ENCODE measurements at places on chromosomes 16 and 17. TPM values are rescaled to one million over a fixed set of nuclear protein-coding genes. Genes with fewer than 3 reads are reported as not detected.

DNA sequence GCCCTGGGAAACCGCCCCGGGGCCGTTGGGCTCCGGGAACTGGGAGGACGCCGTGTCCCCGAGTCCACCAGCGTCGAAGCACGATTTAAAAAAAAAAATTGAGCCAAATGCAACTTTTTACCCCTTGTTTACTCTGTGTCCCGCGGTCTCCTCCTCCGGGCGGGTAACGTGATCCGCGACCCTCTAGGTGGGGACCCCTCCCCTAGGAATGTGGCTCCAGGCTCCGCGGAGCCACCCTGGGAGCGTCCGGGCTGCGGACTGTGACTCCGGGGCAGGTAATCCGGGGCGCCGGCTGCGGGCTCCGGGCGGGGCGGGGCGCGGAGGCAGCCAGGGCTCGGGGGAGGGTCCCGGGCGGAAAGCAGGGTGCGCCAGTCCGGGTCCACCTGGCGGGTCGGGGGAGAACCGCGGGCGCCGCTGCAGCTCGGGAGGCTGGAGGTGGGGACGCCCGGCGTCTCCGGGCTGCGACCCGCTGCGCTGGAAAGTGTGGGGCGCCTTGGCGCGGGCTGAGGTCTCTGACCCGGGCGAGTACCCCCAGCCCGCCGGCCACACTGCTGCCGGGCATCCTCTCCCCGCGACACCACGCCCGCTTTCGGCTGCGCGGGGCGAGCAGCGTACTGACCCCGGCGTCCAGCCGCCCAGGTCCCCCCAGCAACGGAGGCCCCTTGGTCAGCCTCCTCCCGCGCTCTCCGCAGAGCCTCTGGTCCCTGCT lies 852 bp upstream of the HELZ start:
- H3K27ac ChIP-seq: peak overlapping the region; percentile 48
- no peaks in the 10 kb centered on the region for H3K27me3 ChIP-seq
- peak overlapping the region; percentile 79 for H3K4me3 ChIP-seq
- H3K36me3 ChIP-seq: peaks cover 10% of the 10 kb centered on the region
- peaks cover 32% of the 10 kb centered on the region for H3K4me1 ChIP-seq

DNA sequence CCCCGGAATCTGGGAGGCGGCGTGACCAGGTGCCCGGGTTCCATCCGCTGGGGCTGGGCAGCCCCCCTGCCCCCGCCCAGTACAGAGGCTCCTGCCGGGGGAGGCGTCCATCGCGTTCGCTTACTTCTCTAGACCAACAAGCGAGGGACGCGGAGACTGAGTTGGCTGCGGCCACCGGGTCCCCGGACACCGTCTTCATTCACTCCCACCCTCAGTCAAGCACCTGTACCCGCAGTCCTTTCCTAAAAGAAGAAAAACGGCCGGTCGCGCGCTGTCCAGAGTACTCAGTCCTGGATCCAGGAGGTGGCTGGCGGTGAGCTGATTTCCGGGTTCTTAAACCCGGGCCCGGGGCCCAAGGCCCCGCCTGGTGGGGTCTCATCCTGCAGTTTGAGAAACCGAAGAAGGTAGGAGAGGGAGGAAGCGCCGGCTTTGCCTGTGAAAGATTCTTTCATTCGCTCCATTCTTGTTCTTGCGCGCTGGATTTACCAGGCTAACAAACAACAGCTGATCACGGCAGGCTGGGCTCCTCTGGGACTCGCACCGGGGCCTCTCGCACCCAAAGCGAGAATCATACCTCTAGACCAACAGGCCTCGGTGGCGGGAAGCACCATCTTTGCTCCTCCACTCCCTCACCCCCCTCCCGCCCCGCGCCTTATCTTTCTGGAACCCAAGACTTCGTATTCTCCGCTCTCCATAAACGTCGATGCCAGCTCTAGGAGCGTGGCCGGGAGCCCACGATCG lies 17.4 kb upstream of the OR1F1 start:
- H3K4me1 ChIP-seq: peaks cover 34% of the 10 kb centered on the region
- H3K27me3 ChIP-seq: peaks cover 60% of the 10 kb centered on the region
- H3K36me3 ChIP-seq: peaks cover 2% of the 10 kb centered on the region

DNA sequence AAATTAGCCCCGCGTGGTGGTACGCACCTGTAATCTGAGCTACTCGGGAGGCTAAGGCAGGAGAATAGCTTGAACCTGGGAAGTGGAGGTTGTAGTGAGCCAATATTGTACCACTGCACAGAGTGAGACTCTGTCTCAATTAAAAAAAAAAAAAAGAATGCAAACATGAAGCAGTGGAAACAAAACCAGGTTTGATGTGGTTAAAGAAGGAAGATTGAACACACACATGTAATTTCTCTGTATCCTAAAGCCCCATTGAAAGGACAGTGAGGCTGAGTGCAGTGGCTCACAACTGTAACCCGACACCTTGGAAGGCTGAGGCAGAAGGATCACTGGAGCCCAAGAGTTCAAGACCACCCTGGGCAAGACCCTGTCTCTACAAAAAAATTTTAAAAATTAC lies 26.5 kb upstream of the SBK1 start:
- no peaks in the 10 kb centered on the region for H3K36me3 ChIP-seq
- H3K4me1 ChIP-seq: peaks cover 10% of the 10 kb centered on the region
- no peak overlapping the region for H3K27ac ChIP-seq
- H3K27me3 ChIP-seq: no peaks in the 10 kb centered on the region
- no peak for DNase-seq
- no peak overlapping the region for H3K4me3 ChIP-seq

The SLC16A11 gene
- total RNA-seq: 1.8 TPM

The PRCD gene
- 0.36 TPM for total RNA-seq

The DEXI gene
- total RNA-seq: 26.2 TPM

DNA sequence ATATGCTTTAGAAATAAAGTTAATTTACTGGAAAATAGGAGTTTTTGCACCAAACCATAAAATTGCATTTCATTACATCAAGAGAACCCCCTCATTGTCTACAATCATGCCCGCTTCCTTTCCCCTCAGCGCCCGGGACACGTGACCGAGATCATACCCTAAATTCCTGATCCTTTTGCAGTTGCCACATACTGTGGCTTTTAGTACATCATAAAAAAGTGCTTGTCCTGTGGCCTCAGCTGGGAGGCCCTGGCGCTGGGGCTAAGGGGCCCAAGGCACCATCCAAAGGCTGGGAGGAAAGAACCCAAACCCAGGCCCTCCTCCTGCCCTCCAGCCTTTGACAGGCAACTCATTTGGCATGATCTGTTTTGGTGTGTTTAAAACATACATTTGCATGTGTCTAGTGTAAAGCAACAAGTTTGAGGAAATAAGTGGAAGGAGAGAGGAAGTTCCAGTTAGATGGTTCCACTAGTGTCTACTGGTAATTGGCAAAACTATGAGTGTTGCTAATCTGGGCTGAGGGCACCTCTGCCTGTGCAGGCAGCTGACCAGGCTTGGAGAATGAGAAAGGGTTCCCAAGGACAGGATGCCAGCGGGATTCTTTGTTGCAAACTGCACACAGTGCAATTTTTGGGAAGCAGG lies 6.0 kb downstream of the CDK5R1 start:
- no peaks in the 10 kb centered on the region for H3K27me3 ChIP-seq
- peaks cover 69% of the 10 kb centered on the region for H3K4me1 ChIP-seq

The PMFBP1 gene
- 1.5 TPM for total RNA-seq

- peak overlapping the region; percentile 70 for H3K4me3 ChIP-seq
- peak; percentile 9 for DNase-seq
- peaks cover 70% of the 10 kb centered on the region for H3K27me3 ChIP-seq
- peaks cover 16% of the 10 kb centered on the region for H3K4me1 ChIP-seq
- no peaks in the 10 kb centered on the region for H3K36me3 ChIP-seq
Observed at GRCh38 chr17:70168044-70168976, 1.0 kb upstream of the KCNJ2 start.

The TXNL4B gene
- total RNA-seq: 26.7 TPM

GRCh38 chr17:7332111-7332510 lies 3.0 kb upstream of the NEURL4 start:
- peak overlapping the region; percentile 85 for H3K27ac ChIP-seq
- peaks cover 3% of the 10 kb centered on the region for H3K36me3 ChIP-seq

The MILR1 gene
- total RNA-seq: 0.49 TPM

Data from activated naive CD8-positive, alpha-beta T cell treated with anti-CD3 and anti-CD28 coated beads for 36 hours (primary cell).